Activated CD8-positive, alpha-beta T cell treated with anti-CD3 and anti-CD28 coated beads for 36 hours (primary cell): ENCODE measurements at places on chromosomes 16 and 17.

DNA sequence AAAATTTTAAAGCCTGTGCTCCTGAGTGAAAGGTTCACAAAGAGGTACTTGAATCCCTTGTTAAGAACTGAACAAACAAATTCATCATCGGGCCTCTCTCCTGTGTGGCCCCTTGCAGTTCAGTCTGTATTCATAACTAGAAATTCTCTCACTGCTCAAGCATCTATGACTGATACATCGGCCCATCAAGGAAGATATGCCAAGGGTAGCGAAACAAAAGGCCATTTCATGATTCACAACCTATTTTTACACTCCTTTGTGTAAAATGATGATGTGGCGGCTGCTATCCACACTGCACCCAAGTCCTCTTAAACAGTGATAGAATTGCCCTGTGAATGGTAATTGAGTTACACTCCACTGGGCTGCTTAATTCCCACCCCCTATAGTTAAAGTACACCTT is 204.6 kb downstream of the STX8 start:
- no peak for DNase-seq

- no peak for DNase-seq
Measured at GRCh38 chr16:22977294-22977697, 163.3 kb downstream of the HS3ST2 start.

- DNase-seq, result peak; percentile 12
Measured at GRCh38 chr16:77974883-77975282, 47.5 kb upstream of the CLEC3A start.

- DNase-seq, result no peak
Measured at GRCh38 chr17:83008526-83008925, 70.9 kb upstream of the METRNL start.

DNA sequence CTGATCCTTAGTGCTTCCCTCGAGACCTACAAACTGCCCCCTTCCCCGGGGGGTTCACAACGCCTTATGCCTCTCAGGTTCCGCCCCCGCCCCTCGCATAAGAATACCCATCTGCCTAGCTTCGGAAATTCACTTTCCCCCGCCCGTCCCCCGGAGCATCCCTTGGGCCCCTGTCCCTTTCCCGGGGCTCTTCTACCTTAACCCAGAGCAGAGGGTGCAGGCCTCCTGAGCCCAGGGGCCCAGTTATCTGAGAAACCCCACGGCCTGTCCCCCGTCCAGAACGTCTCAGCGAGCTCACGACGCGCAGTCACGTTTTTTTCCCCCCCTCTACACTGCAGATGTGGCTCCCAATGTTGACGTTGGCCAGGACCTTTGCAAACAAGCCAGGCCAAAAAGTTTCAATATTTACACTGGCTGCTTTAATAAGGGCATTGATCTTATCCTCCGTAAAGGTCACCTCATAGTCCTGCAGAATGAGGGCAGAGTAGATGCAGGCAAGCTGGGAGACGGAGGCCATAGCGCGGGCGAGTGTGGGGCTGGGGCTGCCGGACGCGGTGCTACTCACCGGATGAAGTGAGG is 1.4 kb upstream of the NBR1 start:
- peak; percentile 52 for DNase-seq
